ENCODE measurements at places on chromosomes 2 and 18. TPM values are rescaled to one million over a fixed set of nuclear protein-coding genes. Genes with fewer than 3 reads are reported as not detected.

ZAP70 gene
- not detected for total RNA-seq

EGR4 gene
- not detected for total RNA-seq

TUBB8B gene
- total RNA-seq, result not detected

DDX1 gene
- 47.6 TPM for total RNA-seq

CCDC121 gene
- total RNA-seq, result 2.1 TPM

HDHD2 gene
- total RNA-seq, result 21.4 TPM

IL36A gene
- not detected for total RNA-seq

DSG1 gene
- not detected for total RNA-seq

KCNS3 gene
- 0.70 TPM for total RNA-seq

ARHGEF33 gene
- total RNA-seq, result 0.15 TPM

CYS1 gene
- 1.6 TPM for total RNA-seq
